Sigmoid colon (tissue), 7 donors: ENCODE measurements at places on chromosomes 1 and 21.
A peak's percentile ranks its signal among the peaks of the same experiment; 100 is the strongest.

GRCh38 chr1:196527919-196528318, 80.3 kb downstream of the KCNT2 start:
- no peak for DNase-seq

DNA sequence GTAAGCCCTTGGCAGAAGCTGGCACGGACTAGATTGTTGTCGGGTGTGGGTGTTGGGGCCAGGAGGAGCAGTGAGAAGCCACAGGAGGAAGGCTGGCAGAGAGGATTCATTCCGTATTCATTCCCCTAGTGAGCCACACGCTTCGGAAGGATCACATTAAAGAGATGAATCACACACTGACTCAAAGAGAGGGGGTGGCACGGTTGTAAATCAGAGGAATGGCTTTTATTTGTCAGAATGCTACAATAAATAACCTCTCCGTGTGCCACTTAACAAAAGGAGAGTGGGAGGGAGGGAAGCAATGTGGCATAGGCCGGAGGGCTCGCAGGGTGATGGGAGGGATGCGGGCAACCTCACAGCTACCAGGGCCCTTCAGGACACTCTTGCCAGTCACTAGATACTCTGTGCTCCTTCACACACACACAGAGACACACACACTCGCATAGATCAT, 135.5 kb downstream of the HIVEP3 start:
- DNase-seq: no peak

DNA sequence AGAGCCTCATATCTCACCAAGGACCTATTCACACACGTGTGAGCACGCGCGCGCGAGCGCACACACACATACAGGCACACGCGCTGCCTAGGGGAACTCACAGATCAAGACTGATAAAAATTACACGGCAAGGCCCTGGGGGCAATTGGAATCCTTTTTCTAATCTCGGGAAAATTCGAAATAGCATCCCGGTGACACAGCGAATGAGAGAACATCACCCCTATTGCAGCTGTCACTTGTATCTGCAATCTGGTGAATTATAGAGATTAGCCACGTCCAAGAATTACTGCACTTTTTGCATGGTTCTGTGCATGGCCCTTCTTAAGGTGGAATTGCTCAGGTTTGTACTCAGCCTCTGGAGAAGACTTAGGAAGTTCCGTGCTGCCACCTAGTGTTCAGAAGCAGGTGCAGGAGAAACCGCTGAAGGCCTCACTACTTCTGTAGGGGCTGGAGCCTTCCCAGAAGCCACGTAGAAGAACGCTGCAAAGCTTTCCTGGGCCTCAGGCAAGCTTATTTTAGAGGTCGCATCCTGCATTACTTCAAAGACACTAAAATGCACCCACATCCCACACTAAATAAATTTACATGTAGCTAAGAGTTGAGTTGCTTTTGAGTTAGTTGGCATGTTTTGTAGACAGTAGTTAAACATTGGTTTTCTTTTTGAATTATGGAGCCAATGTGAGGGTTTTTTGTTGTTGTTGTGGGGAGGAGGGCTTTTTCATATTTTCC, 229.2 kb upstream of the CAMK1G start:
- peak; percentile 84 for DNase-seq

DNA sequence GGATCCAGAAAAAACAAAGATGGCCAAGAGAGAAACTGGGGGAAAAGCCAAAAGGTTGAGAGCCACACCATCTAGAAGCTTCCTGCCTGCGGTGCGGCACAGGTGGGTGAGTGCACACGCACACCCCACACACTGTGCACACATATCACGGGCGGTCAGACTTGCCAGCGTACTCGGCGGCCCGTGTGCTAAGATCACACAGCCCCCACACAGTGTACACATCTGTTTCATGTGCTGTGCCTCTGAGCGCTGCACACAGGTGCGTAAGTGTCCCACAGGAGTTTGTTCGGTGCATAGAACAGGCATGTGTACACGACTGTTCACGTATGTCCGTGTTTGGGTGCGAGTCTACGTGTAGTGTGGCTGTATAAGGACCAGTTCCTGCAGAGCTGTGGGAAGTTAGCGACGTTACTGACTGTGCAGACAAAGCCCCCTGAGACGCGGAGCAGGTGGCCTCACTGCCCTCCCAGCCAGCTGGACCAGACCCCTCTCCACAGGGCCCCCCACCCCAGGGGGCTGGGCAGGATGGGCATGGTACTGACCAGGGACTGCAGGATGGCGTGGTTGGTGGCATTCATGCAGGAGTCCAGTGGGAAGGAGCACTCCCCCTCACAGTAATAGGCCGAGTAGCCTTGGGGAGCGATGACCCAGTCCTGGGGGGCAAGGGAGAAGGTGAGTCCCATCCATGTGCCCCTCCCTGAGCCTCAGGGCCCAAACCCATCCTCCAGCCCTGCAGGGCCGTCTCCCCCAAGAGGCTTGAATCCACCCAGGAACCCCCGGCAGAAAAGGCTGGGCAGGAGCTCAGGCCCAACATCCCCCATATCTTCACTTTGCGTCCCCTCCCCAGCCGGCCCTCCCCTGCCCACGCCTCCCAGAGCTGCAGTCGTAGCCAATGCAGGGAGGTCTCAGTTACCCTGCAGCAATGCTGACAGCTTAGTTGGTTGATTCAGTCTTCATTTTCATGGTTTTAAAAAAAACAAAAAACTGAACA, 8.3 kb downstream of the OXCT2 start:
- DNase-seq: no peak

- no peak for DNase-seq
Observed at GRCh38 chr1:24683713-24684162, 40.6 kb downstream of the SRRM1 start.

DNA sequence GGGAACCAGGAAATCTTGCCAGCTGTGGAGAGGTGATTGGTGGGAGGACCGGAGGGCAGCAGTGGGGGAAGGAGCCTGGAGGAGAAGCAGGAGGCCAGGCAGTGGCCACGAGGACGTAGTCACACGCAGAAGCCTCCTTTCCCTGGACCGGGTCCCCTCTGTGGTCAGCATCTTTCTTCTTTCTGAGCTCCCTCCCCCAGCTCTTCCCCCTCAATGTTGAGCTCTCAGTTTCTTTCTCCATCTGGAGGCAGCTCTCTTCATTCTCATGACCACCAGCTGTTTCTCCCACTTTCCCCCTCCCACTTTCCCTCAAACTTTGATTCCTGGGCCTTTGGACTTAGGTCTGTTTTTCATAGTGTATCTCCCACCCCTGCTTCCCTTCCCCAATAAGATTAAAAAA, 18.3 kb downstream of the KIRREL1 start:
- no peak for DNase-seq

DNA sequence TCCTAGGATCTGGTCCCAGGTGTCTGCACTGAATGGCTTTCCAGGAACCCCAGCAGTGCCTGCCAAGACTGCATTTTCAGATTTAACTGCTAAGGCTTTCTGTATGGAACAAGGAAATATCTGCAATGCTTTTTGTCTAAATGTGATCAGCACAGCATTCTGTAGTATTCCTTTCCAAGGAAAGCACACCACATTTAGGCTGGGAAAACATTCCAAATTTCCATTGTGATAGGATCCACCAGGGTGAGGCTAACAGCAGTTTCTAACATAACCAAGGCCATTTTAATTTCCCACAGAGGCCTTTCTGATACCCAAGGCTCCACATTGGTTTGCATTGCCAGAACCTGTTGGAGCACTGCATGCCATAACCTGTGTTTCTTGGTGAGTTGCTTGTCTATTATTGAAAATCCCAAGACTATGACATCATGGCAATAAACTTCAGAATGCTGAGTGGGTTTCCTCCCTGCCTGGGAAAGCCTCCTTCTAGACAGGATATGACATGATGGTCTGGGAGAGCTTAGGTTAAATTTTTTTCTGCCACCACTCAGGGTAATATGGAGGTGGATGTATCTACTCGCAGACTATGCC, 23.3 kb upstream of the PTGFRN start:
- DNase-seq: no peak

DNA sequence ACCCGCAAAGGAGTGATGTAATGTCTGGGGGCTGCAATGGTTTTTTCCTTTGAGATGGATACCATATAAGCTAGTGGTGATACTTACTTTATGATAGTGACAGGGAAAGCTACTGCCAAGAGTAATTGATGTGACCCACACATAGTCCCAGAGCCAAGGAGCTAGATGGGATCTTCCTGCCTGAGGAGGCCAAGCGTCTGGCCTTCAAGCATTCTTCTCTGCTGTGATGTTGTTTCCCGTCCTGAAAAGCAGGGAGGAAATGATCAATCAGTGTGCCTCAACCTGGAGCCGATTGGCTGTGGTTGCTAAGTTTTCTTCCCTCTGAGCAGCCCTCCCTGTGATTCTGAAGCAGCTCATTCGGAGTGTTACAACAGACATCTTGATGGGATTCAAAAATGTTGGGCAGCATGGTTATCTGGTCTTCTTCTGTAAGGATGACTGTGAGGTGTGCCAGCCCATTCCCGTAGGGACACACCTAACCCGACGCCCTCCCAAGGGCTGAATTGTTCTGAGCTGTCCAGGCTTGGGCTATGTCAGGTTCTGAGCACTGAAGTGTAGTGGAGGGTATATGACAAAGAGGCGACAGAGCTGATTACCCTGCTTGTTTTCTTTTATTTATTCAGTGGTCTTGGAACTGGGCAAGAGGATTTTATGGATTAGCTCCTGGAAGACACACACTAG, 56.7 kb downstream of the UCK2 start:
- DNase-seq: no peak

DNA sequence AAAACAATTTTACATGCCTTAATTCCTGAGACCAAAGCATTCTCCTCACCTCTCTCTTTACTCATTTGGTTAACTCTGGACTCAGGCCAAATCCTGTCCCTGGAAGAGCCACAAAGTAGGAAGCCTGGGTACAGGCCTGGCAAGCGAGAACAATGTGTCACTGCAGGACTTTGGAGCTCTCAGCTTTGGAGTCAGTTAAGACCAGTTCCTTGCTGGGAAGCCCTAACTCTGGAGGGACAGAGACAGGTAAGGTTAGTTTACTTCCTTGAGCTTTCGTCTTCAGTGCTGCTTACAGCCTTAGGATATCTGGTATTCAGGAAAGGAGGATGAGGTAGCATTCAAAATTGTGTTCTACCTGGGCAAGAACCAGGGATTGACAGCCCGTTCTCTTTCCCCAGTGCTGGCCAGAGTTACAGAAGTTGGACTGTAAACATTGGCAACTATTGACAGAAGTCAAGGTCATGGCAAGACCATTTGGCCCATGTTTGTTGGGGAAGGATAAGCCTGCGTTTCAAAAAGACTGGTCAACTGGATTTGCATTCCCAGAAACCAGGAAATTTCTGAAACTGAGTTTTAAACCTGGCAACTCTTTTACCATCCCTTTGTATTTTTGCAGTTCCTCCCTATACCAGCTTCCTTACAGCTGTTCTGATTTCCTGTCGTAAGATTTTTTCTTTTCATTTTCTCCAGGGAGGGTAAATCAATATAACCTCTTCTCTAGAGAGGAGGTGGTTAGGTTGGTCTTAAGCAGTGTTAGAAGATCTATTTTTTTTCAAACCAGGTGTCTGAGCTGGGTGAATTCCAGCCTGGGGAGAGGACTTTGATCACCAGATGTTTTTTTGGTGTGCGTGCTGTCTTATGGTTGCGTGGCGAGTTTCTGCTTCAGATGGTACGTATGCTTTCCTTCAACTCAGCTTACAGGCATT, at the start of gene C4BPB:
TSS of gene C4BPB (plus strand) at position 160 of the 926 bp plus-strand sequence. CDS start at position 832, 672 bp downstream.
- DNase-seq: no peak

DNA sequence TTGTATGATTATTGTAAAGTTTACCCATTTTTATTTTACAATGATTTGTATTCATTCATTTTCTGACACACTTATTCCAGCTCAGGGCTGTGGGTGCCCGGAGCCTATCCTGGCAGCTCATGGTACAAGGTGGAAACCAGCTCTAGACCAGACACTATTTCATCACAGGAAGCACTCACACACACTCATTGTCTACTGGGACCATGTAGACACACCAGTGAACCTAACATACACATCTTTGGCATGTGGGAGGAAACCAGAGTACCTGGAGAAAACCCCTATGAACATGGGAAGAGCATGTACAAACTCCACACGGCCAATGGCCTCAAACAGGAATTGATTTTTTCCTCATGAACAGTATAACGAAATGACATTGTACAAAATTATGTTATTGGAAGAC, 2.4 kb downstream of the DTL start:
- DNase-seq: no peak

GRCh38 chr1:86865973-86866637, 47.8 kb downstream of the SELENOF start:
- no peak for DNase-seq

GRCh38 chr1:206477581-206478380, 7.5 kb downstream of the IKBKE start:
- DNase-seq: no peak

DNA sequence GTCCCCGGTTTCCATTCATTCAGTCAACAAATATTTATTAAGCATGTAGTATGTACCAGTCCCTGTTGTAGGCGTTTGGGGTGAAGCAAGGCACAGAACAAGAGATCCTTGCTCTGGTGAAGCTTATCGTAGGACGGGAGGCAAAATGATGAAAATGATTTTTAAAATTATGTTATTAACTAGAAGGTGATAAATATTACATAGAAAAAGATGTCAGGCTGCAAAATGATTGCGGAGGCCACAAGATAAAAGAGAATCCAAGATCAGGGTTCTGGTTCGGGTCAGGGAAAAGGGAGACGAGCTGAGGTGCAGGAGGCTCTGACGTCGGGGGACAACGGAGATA, 602 bp upstream of the CGN start:
- DNase-seq: no peak

DNA sequence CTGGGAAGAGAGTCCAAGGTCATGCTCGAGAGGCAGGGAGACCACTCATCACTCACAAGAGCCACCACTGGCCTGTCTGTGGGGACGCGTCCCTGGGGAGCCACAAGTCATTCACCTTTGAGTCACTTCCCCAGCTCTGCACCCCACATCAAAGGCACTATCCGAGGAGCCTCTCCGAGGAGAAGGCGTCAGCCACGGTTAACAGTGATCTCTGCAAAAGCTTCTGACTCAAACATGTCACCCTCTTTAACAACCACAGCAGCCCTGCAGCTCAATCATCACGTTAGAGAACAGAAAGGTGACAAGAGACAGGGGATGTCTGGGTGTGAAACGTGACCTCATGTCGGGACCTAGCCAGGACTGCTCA, 9.0 kb downstream of the LRRC47 start:
- DNase-seq: no peak

GRCh38 chr1:170538687-170539086, 6.7 kb downstream of the GORAB start:
- DNase-seq: no peak

DNA sequence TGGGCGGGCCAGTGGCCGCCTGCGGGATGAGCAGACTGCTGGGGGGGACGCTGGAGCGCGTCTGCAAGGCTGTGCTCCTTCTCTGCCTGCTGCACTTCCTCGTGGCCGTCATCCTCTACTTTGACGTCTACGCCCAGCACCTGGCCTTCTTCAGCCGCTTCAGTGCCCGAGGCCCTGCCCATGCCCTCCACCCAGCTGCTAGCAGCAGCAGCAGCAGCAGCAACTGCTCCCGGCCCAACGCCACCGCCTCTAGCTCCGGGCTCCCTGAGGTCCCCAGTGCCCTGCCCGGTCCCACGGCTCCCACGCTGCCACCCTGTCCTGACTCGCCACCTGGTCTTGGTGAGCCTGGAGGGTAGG, 2.1 kb downstream of the B4GALT2 start:
- no peak for DNase-seq

DNA sequence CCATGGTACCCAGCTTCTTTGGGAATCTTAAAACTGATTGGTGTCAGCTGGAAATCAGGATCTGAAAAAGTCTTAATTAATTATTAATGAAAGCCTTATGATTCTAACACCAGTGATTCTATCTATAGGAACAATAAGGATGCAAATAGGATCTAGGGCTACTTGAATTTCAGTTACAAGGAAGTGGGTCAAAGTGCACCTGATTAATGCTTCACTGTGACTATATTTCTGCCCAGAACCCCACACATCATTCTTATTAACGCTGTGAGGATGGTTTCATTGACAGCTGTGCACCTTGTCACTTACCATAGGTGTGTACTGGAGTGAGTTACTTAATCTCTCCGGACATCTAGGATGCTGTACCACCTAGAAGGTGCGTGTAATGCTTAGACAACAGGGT, 99.8 kb upstream of the ETV3 start:
- DNase-seq: no peak
